ENCODE measurements at places on chromosomes 11 and 22.

GRCh38 chr11:5004424-5005274 lies 10.0 kb downstream of the OR51L1 start:
- no peak for DNase-seq

DNA sequence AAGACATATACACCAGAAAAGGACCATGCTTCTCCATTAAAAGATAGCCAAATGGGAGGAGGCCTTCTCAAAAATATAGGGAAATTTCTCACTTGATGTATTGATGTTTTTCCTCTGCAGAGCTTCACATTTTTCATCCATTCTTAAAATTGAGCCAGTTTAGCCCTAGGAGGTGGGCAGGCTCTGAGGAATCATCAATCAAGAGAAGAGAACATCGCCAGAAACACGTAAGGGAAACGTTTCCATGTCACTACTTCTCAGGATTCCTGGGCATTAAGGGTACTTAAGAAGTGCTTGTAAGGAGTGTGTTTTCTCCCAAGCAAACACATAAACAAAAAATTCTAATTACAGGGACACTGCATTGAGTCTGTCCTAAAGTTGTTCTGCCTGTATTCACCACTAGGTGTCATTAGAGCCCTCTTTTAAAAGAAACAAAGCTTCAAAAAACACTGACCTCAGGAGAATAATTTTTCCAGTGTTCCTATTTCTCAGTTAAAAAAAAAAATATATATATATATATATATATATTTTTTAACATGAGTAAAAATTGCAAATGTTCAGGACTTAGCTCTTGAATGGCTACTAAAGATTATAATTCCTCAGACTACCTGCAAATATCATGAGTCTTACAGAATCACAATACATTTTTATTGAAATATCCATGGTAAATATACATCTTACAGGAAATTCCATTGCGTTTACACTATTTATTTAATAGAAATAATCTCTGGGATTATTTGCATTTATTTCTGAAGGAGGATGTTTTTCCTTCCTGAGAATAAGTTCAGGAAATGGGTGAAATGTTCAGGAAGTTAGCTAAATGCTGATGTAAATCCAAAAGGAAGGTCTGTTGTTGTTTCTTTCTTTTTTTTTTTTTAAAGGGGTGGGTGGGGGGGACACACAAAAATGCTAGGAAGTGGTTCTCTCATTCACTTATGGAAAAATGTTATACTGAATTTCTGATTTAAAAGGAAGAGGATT lies 16.0 kb downstream of the FZD4 start:
- no peak for DNase-seq

DNA sequence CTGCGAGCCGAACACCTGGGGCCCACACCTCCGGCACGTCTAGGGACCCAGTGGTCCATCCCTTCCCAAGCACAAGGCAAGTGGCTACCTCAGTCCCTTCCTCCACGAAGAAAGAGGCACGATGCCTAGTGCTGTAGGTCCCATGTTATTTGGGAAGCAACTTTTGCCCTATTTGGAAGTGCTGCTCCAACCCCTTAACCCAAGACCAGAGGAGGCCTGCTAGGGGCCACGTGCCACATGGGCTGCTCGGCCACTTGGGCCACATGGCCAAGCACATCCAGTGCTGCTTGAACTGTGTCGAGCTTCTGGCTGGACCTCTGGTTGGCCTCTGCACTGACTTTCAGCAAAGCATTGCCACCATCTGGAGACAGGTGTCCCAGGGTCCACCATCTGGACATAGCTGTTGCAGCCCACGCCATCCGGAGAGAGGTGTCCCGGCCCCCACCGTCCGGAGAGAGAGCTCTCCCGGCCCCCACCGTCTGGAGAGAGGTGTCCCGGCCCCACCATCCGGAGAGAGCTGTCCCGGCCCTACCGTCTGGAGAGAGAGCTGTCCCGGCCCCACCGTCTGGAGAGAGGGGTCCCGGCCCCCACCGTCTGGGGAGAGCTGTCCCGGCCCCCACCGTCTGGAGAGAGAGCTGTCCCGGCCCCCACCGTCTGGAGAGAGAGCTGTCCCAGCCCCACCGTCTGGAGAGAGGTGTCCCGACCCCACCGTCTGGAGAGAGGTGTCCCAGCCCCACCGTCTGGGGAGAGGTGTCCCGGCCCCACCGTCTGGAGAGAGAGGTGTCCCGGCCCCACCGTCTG lies 6.5 kb upstream of the B4GALNT4 start:
- no peak for DNase-seq

DNA sequence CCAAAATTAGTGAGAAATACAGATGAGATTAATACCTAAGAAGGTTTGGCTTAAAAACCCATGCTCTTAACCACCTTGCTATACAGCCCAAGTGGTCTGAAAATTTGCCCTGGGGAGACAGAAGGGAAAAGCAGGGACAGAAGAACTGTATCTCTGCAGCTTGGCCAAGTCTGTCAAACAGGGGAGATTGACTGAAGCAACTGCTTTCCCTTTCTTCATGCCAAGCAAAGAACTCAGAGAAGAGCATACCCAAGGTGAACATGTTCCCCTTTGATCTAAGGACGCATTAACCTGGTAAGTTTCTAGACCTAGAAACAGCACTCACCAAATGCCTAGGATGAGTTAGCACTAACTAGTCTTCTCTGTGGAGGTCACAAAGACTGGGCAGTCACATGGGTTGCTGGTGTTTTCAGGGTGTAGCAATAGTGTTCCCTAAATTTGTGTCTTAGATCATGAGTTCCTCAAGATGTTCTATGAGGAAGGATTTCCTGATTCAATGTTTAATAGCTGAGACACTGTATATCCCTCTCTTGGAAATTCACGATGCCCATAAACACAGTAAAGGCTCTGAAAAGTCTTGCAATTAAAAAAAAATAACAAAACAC lies 75.6 kb upstream of the GRAMD1B start:
- no peak for DNase-seq

DNA sequence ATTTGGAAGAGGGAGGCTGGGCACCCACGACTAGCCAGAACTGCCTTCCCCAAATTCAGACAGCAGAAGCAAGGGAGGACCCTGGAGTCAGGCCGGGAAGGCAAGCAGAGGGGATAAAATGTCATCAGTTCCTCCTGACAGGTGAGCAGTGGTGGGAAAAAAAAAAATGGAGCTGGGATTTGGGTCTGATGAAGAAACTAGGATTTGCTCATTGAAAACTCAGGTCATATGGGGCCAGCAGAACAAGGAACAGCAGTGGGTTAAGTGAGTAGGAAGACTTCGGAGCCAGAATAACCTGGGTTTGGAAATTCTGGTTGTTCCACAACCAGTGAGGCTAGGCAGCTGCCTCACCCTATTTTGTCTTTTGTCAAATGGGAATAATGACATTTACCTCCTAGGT lies 28.9 kb upstream of the DRD2 start:
- no peak for DNase-seq

DNA sequence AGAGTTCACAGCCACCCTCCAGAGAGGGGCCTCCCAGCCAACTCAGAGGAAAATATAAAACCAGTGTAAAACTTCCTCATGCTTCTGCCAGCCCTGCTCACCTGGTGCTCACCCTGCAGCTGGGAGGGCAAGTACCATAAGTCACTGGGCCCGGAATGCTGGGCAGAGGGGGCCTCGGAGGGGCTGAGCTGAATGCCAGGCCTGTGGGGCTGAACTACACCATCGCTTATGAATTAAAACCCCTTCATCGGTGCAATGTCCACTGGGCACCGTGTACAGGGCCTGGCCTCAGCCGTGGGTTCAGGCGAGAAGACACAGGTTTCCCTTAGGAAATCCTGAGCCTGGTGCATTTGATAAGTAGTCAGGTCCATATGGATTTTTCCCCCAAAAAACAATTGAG lies 828.6 kb downstream of the TBC1D22A start:
- no peak for DNase-seq

- no peak for DNase-seq
These were observed at the start of gene BID for GRCh38 chr22:17774206-17774925. Gene BID, minus strand, starts transcription at chr22:17774469. Its CDS starts 24,353 bp downstream, at chr22:17750116.

- DNase-seq: no peak
These were observed 165.7 kb downstream of the LDLRAD3 start for GRCh38 chr11:36109590-36109849.

DNA sequence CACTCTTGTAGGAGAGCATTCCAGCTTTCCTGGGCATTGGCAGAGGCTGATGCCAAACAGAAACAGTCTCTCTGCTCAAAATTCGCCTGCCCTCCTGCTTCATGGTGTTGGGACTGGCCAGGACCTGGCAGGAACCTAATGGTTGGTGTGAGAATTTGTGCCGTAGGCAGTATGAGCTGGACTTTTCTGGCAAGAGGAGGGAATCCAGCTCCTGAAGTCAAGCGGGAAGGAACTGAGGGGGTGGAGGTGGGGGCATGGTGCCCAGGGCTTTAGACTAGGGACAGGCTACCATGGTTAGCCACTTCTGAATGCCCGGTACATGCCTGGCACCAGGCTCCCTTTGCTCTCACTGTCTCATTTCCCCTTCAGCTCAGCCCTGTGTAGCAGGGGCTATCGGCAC lies 6.9 kb upstream of the TOMM22 start:
- DNase-seq: no peak

DNA sequence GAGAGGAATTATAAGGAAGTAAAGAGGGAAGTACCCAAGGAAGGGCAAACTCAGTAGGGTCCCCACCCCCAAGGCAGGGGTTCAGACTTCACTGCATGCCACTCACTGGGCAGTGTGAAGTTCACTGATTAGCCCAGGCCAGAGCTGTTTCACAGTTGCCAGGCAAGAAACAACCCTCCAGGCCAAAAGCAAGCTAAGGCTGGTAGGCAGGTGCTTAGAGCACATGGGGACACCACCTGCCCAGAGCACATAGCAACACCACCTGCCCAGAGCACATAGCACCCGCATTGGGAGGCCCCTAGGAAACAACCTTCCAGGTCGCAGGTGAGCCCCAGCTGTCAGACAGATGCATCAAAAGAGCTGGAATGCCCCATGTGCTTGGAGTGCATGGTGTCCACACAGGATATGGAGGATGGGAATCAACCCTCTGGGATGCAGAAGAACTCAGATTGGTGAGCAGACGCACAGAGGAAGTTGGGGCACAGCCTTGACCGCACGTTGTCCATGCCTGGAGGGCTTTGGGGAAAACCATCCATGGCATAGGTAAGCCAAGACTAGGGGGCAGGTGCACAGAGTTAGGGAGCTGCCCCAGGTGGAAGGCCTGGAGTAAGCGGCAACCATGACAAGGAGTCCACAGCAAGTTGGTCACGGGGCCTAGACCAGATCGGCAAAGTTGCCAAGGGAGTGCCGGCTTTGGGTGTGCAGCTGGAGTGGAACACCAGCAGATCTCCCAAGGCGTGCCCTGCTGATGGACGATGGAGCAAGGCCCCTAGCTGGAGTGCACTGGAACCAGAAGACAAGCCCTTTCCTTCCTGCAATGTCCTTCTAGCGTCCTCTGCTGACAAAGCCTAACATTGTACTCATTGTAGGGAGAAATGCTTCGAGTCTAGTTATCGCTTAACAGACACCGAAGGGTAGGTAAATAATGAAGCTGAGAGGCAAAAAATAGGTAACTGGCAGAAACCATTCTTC lies 7.8 kb upstream of the TMEM216 start:
- DNase-seq: no peak

DNA sequence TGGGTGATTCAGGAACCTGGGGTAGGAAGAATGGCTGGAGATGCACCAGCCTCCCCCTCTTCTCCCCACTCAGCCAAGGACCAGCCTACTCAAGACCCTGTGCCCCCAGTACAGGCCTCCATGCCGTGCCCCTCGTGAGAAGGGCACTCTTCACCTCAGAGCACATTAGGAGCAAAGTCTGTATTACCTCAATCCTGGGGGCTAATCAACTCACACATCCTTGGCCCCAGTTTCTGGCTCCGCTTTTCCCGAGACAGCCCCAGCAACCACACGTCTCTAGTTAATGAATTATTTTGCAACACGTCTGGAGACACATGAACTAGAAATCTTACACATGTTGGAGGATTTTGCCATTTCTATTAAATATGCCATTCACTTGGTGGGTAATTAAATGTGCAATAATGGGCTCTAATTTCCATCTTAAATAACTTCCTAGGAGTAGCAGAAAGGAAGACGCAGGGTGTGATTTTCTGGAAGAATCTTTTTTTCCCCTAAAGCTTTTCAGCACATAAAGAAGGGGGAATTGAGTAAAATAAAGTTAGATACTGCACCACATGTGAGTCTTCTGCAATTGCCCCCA lies 63.0 kb downstream of the TMPRSS5 start:
- DNase-seq: no peak

All from esophagus squamous epithelium (tissue), 5 donors.